Astrocyte of the spinal cord (primary cell): ENCODE measurements at places on chromosomes 6 and 20.

DNA sequence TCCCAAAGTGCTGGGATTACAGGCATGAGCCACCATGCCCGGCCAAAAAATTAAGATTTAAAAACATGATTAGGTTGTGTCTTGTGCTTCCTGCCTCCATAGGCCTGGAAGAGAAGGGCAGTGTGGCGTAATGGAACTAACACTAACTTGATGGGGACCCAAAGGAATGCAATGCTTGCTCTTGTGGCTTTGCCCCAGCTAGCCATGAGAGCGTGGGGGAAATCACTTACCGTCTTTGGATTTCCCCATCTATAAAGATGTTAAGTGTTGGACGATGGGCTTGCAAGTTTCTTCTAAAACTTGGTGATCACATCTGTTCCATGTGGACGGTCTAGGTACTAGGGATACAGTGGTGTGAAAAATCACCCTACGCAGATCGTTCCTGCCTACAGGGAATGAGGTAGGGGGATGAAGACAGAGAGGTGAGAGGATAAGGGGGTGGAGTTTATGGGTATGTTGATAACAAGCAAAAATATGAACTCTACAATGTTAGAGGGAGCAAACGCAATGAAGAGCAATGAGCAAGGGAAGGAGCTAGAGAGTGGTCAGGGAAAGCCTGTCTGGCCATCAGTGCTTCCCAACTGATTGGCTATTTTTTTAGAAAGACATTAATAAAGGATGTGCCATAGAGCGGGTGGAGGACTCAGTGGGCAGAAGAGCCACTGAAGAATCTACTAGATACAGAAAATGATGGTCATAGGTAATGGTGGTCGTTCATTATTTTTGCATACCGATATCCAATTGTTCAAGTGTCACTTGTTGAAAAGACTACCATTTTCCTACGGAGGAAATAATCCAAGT lies 165.2 kb downstream of the BCAS1 start:
- no peak for DNase-seq

- DNase-seq = no peak
These were observed 9.0 kb downstream of the RIN2 start for GRCh38 chr20:19767070-19767469.

- no peak for DNase-seq
These were observed 244.3 kb downstream of the PTPRT start for GRCh38 chr20:42945234-42945994.

DNA sequence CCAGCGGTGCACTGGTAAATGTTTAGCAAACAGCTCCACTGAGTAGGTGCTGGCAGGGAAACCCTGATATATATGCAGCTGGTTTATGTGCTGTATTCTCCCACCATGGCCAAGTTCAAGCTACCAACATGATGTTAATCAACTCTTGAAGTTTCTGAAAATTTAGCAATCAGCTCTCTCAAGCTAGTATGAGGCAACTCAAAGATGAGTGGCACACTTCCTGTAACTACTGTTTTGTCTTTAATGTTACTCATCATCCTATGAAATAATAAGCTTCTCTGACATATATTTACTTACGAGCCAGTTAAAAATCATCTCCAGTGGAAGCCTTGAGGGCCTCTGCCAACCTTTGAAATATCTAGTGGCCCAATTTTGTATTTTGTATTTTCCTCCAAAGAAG lies 54.7 kb downstream of the TRMT6 start:
- DNase-seq = no peak

- DNase-seq = peak; percentile 77
These were observed 166.8 kb upstream of the FOXQ1 start for GRCh38 chr6:1144842-1145767.

DNA sequence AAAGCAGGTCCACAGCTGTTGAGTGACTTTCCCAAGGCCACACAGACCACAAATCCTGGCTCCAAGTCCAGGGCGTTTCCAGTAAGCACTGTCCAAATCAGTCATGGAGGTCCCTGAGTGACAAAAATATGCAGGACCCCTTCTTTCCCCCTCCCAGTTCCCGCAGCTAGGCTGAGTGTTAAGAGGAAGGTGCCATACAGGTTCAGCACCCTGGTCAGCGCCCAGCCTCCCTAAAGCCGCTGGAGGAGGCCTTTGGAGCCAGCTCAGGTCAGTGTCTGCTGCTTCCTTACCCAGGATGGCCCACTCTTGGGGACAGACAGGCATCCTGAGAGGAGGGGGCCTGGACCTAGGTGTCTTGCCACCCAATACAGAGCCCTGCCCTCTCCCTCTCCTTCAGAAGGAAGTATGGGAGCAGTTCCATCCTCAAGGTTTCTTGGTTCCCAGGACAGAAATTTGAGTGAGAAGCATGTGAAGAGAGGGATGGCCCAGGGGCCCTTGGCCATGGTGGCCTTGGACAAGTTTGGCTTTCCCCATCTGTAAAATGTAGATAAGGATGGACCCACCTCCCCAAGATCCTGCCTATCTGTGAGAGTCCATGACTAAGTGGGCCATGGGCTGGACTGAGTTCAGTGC lies 13.2 kb downstream of the TMEM74B start:
- peak; percentile 38 for DNase-seq
